ENCODE measurements at places on chromosomes 11 and 22. TPM values are rescaled to one million over a fixed set of nuclear protein-coding genes. Genes with fewer than 3 reads are reported as not detected.

DNA sequence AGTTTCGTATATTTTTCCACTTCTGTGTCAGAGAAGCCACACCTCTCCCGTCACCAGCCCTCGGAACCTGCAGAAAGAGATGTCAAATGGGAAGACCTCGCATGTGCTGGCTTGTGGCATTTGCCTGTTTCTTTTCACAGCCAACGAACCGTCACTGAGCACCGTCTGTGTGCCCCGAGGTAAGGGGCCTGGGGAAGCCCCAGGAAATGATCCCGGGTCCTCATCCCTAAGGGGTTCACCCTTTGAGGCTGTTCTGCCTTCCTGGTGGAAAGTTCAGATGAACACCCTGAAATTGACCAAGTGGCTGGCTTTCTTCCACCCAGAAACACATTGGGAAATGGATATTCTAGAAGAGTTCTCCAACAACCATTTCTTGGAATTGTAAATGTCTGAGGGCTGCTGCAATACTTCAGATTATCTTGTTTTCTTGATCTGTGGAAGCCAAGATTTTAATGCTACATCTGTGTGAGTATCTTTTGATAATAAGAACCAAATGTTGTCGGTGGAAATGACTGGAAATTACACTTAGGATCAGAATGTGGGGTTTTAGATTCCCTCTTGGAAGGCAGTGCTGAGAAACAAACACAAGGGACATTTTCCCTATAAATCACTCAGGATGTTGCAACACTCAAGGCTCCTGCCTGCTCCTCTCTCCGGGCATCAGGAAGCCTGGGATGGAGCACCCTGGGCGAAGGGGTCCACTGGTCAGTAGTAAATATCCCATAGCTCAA is 37.6 kb downstream of the RIBC2 start:
- no peak for DNase-seq

DNA sequence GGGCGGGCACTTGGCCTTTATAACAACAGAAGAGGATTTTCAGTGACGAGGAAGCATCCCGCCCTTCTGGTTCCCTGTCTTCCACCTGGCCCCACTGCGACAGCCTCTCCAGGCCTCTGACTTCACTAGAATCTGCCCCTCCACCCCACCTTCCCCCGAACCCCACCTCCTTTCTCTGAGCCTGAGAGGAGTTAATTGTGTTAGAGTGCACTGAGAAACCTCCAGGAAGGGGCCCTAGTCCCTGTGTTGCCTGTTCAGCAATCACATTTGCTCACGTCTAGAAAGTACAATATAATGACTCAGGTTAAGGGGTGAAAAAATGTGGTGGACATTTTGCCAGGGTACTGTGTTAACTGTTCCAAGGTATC is 38.8 kb downstream of the PTPRJ start:
- peak; percentile 51 for DNase-seq

PTPRCAP gene
- total RNA-seq: 2.5 TPM

DNA sequence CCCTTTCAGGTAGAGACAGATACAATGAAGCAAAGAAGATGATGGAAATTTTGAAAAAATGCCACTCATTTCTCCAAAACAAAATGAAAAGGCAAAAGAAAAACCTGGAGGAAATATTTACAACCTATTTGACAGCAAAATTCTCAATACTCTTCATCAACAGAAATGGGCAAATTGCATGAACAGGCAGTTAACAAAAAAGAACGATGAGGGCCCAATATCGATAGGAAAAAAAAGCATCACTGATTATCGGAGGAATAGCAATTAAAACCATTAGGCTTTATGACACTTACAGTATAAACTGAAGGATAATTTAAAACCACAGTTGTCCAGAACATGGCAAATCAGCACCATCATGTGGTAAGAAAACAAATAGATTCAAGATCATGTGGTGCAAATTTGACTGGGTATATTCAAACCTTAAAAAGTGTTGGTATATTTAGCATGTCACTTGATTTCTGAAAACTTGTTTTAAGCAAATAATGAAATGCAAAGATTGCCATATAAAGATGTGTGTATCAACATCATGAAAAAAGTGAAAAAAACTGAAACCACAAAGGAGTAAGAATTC is 222.9 kb downstream of the BRD1 start:
- no peak for DNase-seq

- DNase-seq: no peak
Measured at GRCh38 chr11:73559743-73560142, 38.2 kb downstream of the FAM168A start.
